ENCODE measurements at places on chromosomes 6 and 20.

GRCh38 chr6:170525795-170526194 is 27.3 kb downstream of the PSMB1 start:
- DNase-seq = no peak

DNA sequence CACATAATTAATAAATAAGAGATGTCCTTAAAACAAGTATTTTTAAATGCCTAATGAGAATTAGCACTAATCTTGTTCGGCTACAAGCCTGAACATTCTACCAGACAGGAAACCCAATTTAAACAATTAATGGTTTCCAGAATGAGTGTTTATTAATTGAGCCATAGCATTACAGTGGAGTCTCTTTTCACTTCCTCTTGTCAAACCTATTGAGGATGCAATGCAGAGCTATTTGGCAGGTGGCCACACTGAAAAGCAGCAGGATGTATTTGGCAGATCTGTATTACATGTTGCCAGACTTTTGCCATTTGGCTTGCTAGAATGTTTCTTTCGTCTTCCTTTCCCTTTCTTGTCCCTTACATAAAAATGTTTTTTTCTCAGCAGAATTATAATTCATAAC is 475.2 kb upstream of the MARCKS start:
- DNase-seq = no peak

GRCh38 chr6:167112421-167112820 is 10.5 kb upstream of the CCR6 start:
- DNase-seq = no peak

- DNase-seq = no peak
These were observed 60.5 kb upstream of the GGTLC1 start for GRCh38 chr20:24049081-24049480.

GRCh38 chr6:27760464-27760863 is 151.7 kb downstream of the OR2B2 start:
- no peak for DNase-seq

- no peak for DNase-seq
These were observed 10.0 kb upstream of the BLOC1S5 start for GRCh38 chr6:8074213-8074612.
